Activated CD4-positive, alpha-beta T cell treated with anti-CD3 and anti-CD28 coated beads, Interleukin-2, amount 10 ng/mL, durations not matched to agents 7 days and 5 days (primary cell): ENCODE measurements at places on chromosomes 4 and X. TPM values are rescaled to one million over a fixed set of nuclear protein-coding genes. Genes with fewer than 3 reads are reported as not detected.

GRCh38 chr4:13642170-13642950 lies 14.8 kb upstream of the BOD1L1 start:
- H3K4me3 ChIP-seq = no peak overlapping the region
- peaks cover 5% of the 10 kb centered on the region for H3K4me1 ChIP-seq
- H3K36me3 ChIP-seq = no peaks in the 10 kb centered on the region
- H3K27ac ChIP-seq = no peak overlapping the region

- no peak overlapping the region for H3K27ac ChIP-seq
- H3K36me3 ChIP-seq = no peaks in the 10 kb centered on the region
- H3K4me3 ChIP-seq = no peak overlapping the region
- DNase-seq = no peak
- H3K4me1 ChIP-seq = peaks cover 10% of the 10 kb centered on the region
- no peaks in the 10 kb centered on the region for H3K27me3 ChIP-seq
Observed at GRCh38 chr4:968621-969394, 4.6 kb downstream of the DGKQ start.

The SERTM2 gene
- total RNA-seq = not detected

The KCND1 gene
- 3.6 TPM for total RNA-seq

DNA sequence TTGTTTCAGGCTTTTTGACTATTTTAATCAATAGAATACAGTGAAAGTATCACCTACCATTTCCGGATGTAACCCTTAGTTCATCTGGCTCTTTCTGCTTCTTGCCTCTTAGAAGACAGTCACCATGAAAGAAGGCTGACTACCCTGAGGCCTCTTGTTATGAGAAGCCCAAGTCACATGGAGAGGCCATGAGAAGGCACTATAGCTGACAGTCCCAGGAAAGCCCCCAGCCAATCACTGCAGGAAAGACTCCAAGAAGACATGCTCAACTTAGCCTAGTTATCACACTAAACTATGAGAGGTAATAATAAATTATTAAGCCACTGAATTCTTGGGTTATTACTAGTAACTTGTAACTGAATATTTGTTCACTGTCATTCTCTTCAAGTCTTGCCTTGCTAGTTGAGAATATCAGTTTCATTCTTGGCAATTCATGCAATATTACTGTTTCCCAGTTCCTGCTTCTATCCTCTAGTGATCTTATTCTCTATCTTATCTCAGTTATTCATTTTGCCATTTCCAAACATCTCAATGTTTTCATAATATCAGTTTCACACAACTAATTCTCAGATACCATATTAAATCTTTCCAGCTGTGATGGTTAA lies 57.1 kb upstream of the GUCY1A1 start:
- H3K4me3 ChIP-seq = no peak overlapping the region
- peaks cover 9% of the 10 kb centered on the region for H3K27me3 ChIP-seq
- no peaks in the 10 kb centered on the region for H3K36me3 ChIP-seq
- no peaks in the 10 kb centered on the region for H3K4me1 ChIP-seq

- H3K4me1 ChIP-seq = no peaks in the 10 kb centered on the region
- DNase-seq = no peak
- no peak overlapping the region for H3K27ac ChIP-seq
- no peak overlapping the region for H3K4me3 ChIP-seq
- peaks cover 2% of the 10 kb centered on the region for H3K27me3 ChIP-seq
Observed at GRCh38 chrX:31006027-31006426, 65.8 kb downstream of the FTHL17 start.

The VGLL1 gene
- total RNA-seq = not detected
